ENCODE measurements at places on chromosomes 6 and 20. TPM values are rescaled to one million over a fixed set of nuclear protein-coding genes. Genes with fewer than 3 reads are reported as not detected.

DNA sequence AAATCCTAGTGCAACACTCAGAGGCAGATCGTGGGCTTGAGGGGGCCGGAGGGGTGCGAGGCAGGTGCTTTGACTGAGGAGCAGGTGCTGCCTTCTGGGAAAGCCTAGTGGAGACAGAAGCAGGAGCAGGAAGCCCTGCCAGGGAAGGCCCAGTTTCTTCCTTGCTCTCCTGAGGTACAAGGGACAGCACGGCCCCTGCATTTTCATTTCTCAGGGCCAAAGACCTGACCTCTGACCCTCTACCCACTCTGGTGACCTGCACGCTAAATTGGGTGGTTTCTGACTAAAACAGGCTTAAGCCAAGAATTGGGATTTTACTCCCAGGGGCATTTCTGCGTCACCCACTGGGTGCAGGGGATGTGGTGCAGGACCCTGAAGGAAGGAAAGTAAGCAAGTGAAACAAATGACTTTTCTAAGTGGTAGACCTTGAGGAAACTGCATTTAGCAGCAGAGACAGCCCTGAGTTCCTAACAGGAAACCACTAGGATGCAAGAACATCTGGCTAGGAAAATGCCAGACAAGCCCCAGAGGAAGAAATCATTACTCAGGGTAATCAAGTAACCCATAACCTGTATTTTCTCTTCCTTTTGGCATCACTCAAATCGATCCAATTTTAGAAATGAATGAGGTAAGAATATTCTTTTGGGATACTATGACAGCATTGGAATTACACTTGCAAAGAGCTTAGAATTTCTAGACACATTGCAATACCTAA lies 141.7 kb downstream of the CD164 start:
- DNase-seq, result no peak

Gene SLC26A8
- total RNA-seq, result 5.3 TPM

GRCh38 chr6:126170978-126171382 lies 168.9 kb upstream of the CENPW start:
- no peak for DNase-seq

Gene BTN3A1
- 17.5 TPM for total RNA-seq

GRCh38 chr20:19009081-19009688 lies 195.6 kb downstream of the SCP2D1 start:
- no peak for DNase-seq

- no peak for DNase-seq
These were observed 19.7 kb upstream of the SYNJ2 start for GRCh38 chr6:157961832-157962575.

Gene THBS2
- total RNA-seq, result 15.8 TPM

Gene RAB22A
- 28.2 TPM for total RNA-seq

Gene AIF1
- total RNA-seq, result 4.1 TPM

DNA sequence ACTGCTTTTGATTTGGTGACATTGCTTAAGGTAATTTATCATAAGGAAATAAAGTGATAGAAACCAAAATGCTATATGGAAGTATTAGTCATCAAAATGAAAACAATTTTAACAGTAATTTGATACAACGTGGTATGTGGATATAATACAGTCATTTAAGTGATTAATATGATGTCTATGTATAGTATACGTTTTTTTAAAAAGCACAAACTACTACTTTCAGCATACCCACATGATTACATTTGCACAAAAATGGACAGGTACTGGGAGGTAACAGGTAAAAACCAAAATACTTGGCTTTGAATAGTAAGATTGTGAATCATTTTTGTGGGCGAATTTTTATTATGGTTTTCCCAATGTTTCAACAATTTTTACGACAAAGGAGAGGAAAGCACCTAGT lies 97.6 kb downstream of the OGFRL1 start:
- no peak for DNase-seq

DNA sequence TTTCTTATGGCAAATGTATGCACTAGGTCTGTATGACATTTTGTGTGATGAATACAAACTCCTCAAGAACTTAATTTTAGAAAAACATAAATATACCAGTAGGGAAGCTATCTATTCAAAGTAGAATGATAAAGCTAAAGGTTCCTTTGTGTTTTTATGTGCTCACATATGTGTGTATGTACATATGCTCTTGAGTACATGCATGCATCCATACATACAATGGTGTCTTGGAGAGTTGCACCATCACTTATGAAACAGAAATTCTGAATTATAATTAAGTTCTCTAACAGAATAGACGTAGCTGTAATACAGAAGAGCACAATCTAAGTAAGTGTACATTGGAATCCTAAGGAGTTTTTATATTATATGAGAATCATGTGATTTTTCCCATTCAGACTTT lies 2.3 kb downstream of the NKAIN2 start:
- no peak for DNase-seq

GRCh38 chr6:18473755-18474154 lies 86.6 kb downstream of the RNF144B start:
- DNase-seq, result no peak

DNA sequence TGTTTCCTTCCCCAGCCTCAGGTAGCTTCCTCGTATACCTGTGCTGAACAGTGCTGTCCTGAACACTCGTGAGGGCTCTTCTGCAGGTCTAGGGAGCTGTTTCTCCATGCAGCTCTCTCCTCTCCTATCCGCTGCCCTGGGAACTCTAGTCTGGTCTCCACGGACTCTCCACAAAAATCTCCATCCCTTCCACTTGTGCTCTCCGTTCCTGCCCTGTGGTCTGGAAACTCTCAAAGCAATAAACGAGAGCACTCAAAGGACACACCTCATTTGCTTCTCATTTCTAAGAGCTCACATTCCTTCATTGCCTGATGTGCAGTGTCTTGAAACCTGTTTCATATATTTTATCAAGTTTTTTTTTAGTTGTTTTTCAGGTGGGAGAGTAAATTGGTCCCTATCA lies 235.9 kb upstream of the RGS17 start:
- no peak for DNase-seq

DNA sequence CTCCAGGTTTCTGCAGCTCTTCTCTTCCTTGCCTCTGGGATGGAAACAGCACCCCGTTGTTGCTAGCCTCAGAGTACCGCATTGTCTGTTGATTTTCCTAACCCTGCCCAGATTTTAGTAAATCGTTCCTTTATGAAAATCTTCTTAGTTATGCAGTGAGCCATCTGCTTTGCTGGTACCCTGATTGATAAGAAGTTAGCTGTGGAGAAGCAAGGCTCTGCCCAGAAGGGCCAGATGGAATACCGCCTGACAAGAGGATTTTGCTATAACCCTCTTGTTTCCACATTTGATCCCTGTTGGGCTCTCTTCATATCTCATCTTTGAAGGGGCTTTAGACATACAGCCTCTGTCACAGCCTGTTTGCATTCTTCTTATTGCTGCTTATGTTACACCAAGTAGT lies 229.0 kb downstream of the CDKAL1 start:
- DNase-seq, result no peak

DNA sequence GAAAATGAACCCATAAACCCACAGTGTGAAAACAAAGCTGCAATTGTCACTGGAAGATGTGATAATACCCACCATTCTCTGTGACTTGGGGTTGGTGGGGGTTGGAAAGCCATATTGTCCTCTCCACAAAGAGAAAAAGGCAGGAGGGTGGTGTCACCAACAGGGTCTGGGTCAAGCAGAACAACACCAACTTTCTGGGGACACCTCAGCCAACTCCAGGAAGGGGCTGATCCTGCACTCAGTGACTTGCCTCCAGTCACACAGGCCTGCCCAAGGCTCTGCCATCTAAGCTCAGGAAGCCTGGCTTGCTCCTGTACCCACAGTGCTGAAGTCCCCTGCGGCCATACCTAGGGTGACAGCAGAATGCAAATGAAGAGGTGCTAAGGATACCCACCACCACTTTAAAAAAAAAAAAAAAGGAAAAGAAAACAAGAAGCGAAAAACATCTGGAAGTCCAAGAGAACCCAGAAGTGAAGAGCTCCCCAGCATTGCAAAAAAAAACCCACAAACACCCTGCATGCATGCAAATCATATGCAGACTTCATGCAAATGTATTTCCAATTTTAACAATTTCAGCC lies 110.6 kb downstream of the PREX1 start:
- DNase-seq, result no peak

GRCh38 chr20:10508060-10508459 lies 73.0 kb downstream of the SLX4IP start:
- no peak for DNase-seq

Gene F13A1
- total RNA-seq, result 8.4 TPM

Gene NFYA
- 40.4 TPM for total RNA-seq

DNA sequence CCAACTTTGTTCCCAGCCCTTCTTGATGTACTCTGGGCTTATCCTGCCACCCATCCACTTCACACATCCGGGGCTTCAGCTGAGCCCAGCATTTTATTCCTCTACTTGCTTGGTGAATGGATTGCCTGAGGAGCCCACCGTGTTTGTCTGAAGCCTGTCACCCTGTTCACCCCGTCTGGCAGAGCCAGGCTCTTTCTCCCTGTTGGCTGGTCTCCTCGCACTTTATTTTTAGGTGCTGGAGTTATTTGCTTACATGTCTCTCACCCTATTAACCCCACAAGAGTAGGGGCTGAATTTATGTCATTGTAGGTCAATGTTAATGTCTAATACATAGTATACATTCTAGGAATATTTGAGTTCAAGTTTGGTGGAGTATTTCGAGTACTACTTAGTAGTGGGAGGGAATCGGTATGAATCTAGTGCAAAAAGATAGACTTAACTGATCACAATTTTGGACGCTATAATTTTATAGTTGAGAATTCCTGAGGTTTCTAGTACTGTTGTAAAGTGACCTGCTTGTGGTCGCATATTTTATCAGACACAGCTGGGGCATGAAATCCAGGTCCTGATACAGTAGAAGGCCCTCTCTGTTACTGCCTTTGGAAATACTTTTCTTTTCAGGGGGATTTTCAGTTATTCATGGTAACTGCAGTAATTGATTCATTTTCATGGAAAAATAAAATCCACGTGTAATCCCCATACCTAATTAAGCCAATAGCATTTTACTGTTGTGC lies 10.8 kb downstream of the JARID2 start:
- DNase-seq, result no peak

- no peak for DNase-seq
These were observed 127.6 kb upstream of the FAM184A start for GRCh38 chr6:119205911-119206618.

- no peak for DNase-seq
These were observed 145.8 kb downstream of the DTNBP1 start for GRCh38 chr6:15516923-15517560.

DNA sequence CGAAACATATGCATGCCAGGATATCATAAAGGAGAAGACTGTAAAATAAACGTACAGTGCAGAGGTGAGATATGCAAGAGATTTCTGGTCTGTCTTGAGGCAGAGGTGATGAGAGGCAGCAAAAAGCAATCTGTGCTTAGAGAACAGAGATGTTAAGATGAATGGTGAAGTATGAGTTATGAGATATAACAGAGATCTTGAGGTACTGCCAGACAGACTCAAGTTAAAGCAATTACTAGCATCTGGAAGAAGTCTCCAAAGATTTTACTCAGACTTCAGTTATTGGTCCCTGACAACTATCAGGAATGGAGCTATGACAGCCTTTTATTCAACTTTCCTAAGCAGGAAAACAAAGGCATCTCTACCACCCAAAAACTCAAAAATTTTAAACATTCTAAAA lies 122.8 kb upstream of the DST start:
- DNase-seq, result no peak

Gene SLC4A11
- total RNA-seq, result not detected

DNA sequence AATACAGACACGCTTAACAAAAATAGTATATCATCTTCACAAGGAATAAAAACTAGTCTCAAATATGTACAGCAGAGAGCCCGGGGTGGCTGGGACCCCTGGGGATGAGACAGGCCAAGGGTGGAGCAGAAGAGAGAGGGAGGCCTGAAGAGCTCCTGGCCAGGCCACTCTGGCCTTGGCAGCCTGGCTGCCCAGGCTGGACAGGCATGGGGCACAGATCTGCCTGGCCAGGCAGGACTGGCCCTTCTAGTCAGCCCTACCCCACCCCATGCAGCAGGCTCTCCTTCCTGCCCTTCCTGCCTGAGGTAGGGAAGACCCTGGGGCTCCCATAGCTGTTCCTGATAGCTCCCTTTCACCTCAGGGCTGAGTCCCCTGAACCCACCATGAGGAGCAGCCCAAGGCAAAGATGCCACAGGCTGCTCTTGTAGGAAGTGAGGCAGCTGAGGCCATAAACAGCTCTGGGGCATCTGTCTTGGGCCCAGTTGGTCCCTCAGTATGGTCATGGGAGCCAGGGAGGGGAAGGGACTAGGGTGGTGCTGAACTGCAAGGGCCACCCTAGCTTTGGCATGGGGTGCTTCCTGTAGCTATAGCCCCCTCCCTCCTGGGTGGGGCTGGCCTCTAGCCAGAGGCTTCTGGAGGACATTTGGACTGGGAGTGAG lies 27.1 kb downstream of the COX4I2 start:
- no peak for DNase-seq

Gene PRRT1
- 0.78 TPM for total RNA-seq

GRCh38 chr20:11001764-11002540 lies 328.2 kb upstream of the JAG1 start:
- DNase-seq, result no peak

Gene TFAP2B
- total RNA-seq, result not detected

- no peak for DNase-seq
These were observed 69.3 kb upstream of the STMND1 start for GRCh38 chr6:17032590-17032987.

DNA sequence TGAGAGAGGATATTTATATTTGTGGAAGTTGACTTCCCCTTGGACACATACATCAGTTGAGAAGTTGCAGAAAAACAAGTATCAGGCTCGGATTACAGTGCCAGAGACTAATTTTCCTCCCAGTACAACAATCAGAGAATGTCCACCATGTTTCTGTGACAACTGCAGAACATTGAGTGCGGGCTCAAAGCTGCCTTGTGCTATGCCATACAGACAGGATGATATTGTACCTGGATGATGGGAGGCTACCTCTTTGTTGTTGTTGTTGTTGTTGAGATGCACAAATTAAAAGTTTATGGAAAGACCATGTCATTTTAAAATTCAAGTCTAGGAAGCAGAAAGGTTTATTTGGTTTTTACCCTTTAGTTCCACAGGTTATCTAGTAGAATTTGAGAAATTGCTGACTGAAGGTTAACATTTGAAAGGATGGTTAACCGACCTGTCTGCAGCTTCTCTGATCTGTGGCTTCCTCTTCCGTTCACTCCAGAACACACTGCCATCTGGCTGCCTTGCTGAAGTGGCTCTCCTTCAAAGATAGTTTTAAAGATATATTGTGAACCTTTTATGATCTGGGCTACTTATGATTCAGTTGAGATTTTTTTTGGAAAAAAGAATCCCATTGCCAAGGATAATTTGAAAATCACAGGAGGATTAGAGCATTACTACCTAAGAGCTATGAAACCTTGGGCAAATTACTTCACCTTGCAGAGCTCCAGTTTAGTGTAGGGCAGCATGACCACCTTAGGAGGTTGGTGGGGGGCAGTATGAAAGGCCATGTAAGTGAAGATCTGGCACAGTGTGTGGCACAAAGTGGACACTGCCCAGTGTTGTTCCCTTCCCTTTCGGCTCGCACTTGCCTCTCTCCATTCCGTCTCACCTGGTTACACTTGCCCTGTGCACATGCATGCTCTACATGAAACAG lies 15.9 kb downstream of the TMEM200A start:
- DNase-seq, result no peak

GRCh38 chr6:18795726-18796125 lies 408.6 kb downstream of the RNF144B start:
- no peak for DNase-seq

All from occipital lobe (tissue), 3 donors.